Stimulated activated CD4-positive, alpha-beta T cell treated with anti-CD3 and anti-CD28 coated beads, Interleukin-4, amount 100 ng/mL, for 48 hours (primary cell): ENCODE measurements at places on chromosomes 5 and 9.

- DNase-seq, result no peak
These were observed 679 bp downstream of the B4GALT1 start for GRCh38 chr9:33166231-33167083.

DNA sequence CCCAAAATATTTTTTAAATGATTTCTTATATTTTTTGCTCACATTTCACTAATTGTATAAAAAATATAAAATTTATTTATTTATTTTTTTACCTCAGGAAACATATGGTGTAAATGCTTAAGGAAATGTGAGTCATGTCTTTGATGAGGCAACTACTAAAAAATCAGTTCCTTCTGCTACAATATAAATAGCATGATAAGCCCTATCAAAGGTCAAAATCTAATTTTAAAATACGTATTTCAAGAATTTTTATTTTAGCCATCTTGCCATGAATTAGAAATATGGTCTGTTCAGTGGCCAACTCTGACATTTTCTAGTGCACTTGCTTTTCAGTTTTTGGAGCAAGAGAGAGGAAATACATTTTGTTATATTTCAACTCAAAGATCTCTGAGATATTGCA lies 50.5 kb downstream of the PDE4D start:
- no peak for DNase-seq

DNA sequence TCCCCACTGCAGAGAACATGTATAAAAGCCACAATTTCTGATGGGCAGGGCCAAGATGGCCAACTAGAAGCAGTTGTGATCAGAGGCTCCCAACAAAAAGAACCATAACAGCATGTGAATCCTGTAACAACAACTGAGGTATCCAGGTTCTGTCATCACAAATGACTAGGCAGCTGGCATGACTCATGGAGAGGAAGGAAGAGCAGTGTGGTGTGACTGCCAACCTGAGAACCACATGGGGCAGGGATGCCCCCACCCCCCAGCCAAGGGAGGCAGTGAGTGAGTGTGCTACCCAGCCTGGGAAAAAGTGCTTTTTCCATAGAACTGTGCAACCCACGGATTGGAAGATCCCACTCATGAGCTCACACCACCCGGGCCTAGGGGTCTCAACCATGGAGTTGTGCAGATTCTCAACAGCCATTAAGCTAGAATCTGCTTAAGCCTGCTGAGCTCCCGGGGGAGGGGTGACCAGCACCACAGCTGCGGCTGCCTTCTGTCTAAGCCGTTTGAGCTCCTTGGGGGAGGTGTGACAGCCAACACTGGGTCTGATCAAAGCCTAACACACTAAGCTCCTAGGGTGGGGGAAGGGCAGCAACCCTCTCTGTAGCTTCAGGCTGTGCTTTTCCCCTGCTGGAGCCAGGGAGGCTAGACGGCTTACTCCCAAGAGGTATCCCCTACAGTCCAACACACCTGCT lies 80.1 kb upstream of the DMAC1 start:
- DNase-seq, result peak; percentile 22

DNA sequence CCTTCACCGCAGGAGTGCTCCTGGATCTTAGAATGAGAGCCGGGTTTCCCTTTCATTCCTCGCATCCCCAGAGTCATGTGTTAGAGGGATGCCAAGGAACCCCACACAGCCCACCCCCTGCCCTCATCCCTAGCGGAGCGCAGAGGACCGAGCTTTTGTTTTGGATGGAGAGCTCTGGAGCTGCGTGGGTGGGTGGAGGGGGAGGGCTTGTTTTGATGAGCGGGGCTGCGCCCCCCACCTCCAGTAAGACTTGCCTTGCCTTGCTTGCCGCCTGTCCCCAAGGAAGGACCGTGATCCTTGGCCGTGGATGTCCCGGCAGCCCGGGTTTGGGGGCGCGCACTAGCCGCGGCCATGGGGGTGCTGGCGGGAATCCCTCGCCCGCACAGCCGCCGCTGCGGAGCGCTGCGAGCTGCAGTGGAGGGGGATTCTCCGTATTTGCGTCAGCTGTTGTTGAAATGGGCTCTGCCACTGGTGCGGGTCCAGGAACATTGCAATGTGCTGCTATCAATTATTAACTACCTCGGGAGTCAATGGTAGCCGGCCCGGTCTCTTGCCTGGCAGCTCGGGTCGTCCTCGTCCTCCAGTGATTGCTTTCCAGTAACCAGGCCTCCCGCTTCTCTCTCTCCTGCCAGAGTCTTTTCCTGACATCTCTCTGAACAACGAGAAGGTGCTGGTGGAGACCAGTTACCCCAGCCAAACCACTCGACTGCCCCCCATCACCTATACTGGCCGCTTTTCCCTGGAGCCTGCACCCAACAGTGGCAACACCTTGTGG lies 1.0 kb downstream of the EGR1 start:
- no peak for DNase-seq

- DNase-seq, result no peak
These were observed 243.5 kb downstream of the ENC1 start for GRCh38 chr5:74396913-74397622.

- DNase-seq, result no peak
These were observed 174.8 kb downstream of the FAM114A2 start for GRCh38 chr5:153863951-153864350.

DNA sequence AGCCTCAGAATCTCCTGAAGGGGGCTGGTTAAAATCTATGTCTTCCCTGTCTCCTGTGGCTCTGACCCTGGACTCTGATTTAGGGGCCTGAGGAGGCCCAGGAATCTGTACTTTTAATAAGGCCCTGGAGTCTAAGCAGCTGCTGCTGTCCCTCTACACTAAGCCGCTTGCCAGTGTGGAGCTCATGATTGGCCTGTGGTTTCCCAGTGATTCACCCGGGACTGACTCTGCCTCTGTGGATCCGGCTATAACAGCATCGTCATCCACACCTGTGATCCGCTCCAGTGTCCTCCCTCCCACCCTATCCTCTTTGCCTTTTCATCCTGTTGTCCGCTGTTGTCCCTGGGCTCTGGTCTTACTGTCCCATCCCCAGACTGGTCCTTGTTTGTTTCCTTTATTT lies 3.7 kb downstream of the SLC31A2 start:
- no peak for DNase-seq

- DNase-seq, result no peak
These were observed 23.0 kb upstream of the TMOD1 start for GRCh38 chr9:97478301-97478981.

GRCh38 chr9:69115621-69116020 lies 58.5 kb upstream of the TJP2 start:
- no peak for DNase-seq

DNA sequence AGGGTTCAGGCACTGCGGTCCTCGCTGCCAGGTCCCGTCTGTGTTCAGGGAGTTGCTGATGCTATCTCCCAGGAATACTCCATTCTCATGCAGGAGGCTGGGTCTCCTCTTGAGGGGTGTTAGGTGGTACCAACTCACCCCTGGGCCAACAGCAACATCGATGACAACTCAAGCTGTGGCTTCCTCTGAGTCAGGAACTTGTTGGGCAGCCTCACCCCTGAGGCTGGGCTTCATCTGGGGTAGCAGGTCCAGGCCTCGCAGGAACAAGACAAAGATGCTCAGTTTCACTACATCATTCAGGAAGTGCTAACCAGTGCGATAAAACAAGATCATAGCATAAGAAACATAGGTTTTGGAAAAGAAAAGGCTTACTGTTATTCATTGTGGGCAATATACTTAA lies 125.9 kb downstream of the SYK start:
- no peak for DNase-seq
